ENCODE measurements at places on chromosomes 7 and 10.

- DNase-seq: no peak
- no peaks in the 10 kb centered on the region for H3K27me3 ChIP-seq
- no peak overlapping the region for H3K4me3 ChIP-seq
- no peak overlapping the region for H3K27ac ChIP-seq
- H3K36me3 ChIP-seq: peaks cover 7% of the 10 kb centered on the region
- no peaks in the 10 kb centered on the region for H3K4me1 ChIP-seq
Observed at GRCh38 chr10:19874791-19875190, 58.6 kb downstream of the PLXDC2 start.

DNA sequence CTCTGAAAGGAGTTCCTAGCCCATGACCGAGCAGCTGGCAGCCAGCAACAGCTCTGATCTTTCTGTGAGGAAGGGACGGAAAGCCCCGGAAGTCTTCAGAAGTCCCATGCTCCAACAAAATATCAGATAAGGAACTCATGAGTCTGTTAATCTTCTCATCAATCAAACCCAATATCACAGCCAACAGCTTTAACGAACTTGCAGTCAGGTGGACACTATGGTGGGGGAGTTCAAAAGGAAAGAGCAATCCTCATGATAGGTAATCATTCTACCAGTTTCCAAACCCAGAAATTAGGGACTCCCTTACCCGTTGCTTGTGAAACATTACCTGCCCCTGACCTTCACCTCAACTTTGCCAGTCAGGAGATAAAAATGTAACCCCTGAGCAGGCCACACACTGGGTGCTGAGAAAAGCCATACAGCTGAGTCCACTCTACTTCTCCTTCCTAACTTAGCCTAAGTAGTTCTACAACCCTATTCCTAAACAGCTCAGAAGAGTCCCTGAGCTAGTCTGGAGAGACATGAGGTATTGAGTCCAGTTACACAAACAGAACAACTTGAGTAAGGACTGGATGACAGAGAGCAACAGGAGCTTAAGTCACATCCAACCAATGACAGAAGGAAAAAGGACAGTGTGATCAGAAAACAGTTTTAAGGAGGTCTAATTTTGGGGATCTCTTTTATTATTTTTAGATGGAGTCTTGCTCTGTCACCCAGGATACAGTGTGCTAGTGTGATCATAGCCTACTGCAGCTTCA lies 2.2 kb downstream of the NDST2 start:
- DNase-seq: no peak
- H3K27ac ChIP-seq: no peak overlapping the region
- peaks cover 19% of the 10 kb centered on the region for H3K36me3 ChIP-seq
- H3K4me1 ChIP-seq: peaks cover 4% of the 10 kb centered on the region
- H3K27me3 ChIP-seq: no peaks in the 10 kb centered on the region

DNA sequence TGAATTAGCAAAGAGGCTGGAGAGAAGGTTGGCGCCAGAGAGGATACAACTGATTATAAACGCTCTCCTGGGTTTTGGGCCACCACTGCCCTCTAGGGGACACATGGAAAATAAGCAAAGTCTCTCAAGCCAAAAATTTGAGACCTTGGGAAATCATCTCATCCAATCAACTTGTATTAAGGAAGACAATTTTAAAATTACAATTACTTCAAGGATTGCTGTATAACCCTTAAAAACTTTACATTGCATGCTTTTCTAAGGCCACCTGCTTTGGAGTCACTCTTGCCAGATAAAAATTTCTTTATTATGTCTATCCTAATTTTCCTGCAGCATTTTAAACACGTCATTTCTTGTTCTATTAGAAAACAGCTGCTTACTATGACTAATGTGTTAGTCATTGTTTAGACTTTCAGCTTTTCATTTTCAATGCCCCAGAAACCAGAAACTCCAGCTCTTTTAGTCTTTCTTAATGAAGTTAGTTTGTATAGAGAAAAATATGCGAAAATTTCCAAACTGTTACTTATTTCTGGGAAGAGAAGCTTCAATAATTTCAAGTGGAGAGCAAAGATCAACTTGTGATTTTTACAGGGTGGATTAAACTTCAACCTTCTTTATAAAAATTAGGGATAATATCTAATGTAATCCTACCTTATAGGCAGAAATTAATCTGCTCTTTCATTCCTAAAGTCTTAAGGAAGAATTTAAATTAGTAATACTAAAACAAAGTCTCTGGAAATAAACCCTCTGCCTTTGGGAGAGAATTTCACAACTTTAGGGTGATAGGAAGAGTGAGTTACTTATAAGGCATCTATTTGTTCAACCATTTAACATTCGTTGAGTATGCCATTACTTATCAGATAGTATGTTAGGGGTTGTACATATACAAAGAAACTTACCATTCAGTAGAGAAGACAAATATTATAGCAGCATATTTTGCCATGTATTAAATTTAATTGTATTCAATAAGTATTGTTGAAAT lies 20.6 kb upstream of the RHOBTB1 start:
- H3K27me3 ChIP-seq: no peaks in the 10 kb centered on the region
- peaks cover 6% of the 10 kb centered on the region for H3K4me1 ChIP-seq
- no peaks in the 10 kb centered on the region for H3K36me3 ChIP-seq

DNA sequence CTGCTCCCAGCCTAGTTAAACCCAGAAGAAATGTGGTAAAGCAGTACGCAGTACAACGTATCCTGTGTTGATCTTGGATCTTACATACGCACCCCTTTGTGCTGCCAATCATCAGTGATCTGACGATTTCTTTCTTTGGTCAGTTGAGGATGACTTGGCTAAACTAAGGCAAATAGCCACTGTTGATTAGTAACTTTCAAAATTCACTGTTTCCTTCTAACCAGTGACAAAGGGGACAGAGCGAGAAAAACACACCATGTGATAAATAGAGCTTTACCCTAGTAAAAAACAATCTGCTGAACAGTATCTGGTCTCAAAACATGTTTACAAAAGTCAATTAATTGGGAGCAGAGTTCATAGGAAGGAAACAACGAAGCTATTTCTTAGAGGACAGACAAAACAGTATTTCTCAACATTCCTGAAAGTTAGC lies 123.2 kb upstream of the RAB18 start:
- H3K27ac ChIP-seq: no peak overlapping the region
- DNase-seq: no peak
- H3K4me3 ChIP-seq: no peak overlapping the region
- peaks cover 17% of the 10 kb centered on the region for H3K4me1 ChIP-seq
- H3K36me3 ChIP-seq: no peaks in the 10 kb centered on the region

- no peaks in the 10 kb centered on the region for H3K27me3 ChIP-seq
- H3K4me1 ChIP-seq: no peaks in the 10 kb centered on the region
- DNase-seq: no peak
- no peak overlapping the region for H3K27ac ChIP-seq
- H3K36me3 ChIP-seq: no peaks in the 10 kb centered on the region
Observed at GRCh38 chr7:15757041-15758000, 70.8 kb upstream of the MEOX2 start.

- peaks cover 56% of the 10 kb centered on the region for H3K4me1 ChIP-seq
- no peak overlapping the region for H3K27ac ChIP-seq
- no peaks in the 10 kb centered on the region for H3K27me3 ChIP-seq
- no peak overlapping the region for H3K4me3 ChIP-seq
- no peaks in the 10 kb centered on the region for H3K36me3 ChIP-seq
Observed at GRCh38 chr7:338295-339061, 48.5 kb downstream of the FOXL3 start.

- H3K27me3 ChIP-seq: no peaks in the 10 kb centered on the region
- no peak for DNase-seq
- peaks cover 37% of the 10 kb centered on the region for H3K36me3 ChIP-seq
- H3K27ac ChIP-seq: peak overlapping the region; percentile 60
- H3K4me3 ChIP-seq: peak overlapping the region; percentile 9
- H3K4me1 ChIP-seq: peaks cover 42% of the 10 kb centered on the region
Observed at GRCh38 chr7:107995184-107996071, 7.5 kb downstream of the LAMB1 start.

DNA sequence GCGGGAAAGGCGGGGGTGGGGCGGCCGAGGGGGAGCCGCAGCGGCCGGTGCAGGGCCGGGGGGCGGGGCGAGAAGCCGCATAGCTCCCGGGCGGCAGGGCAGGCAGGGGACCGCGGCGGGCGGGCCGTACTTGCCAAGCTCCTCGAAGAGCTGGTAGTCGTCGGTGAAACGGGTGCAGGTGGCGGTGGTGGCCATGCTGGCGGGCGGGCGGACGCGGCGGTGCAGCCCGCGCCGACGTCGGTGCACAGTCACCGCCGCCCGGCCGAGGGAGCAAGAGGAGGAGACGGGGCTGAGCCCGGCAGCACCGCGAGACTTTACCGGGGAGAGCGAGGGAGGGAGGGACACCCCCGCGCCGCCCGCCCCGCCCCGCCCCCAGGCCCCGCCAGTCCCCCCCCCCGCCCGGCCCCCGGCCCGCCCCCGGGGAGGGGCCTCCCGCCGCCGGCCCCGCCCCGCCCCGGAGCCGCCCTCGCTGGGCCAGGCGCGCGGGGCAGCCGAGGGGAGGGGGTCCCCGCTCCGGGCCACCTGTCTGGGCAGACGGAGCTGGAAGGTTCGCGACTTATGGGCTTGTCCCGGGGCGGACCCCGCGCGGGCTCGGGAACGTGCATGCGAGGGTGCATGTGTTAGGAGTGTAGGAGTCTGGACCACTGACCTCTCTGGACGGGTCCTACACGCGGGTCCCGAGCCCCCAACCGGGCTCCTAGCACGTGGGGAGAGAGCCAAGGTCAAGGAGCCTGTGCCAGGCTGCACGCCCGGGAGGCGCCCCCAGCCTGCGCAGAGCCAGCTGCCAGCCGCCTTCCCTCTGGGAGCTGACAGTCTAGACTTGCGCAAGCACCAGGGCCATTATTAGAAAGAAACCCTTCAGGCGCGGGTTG lies at the start of gene CAMK2G:
Gene CAMK2G (minus strand): TSS at position 289 of the 872 bp plus-strand sequence. CDS start 94 bp downstream, at position 195.
- H3K27me3 ChIP-seq: peaks cover 25% of the 10 kb centered on the region
- H3K4me1 ChIP-seq: peaks cover 15% of the 10 kb centered on the region
- peak within 1 kb of the TSS; percentile 74 for H3K4me3 ChIP-seq
- H3K36me3 ChIP-seq: peaks cover 13% of the 10 kb centered on the region
- no peak within 1 kb of the TSS for H3K27ac ChIP-seq

DNA sequence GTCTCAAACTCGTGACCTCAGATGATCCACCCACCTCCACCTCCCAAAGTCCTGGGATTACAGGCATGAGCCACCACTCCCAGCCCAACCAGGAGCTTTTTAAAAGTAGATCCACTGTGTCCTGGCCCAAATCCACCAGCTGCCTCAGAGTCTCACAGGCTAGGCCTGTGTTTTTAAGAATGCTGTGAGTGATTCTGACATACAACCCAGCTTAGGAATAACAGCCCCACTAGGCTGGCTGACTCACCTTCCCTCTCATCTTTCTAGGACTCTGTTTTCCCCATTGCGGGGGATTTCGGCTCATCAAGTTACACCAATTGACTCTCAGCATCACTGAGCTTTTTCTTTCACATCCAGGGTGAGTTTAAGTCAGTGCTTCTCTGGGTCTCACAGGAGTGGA lies 207.6 kb downstream of the SKIDA1 start:
- no peak overlapping the region for H3K4me3 ChIP-seq
- H3K27ac ChIP-seq: no peak overlapping the region

GRCh38 chr10:117249493-117250093 lies 8.7 kb downstream of the SLC18A2 start:
- no peaks in the 10 kb centered on the region for H3K36me3 ChIP-seq
- H3K4me1 ChIP-seq: peaks cover 3% of the 10 kb centered on the region
- DNase-seq: no peak
- no peak overlapping the region for H3K4me3 ChIP-seq
- H3K27me3 ChIP-seq: peaks cover 38% of the 10 kb centered on the region
- no peak overlapping the region for H3K27ac ChIP-seq

- peak; percentile 16 for DNase-seq
- H3K27me3 ChIP-seq: no peaks in the 10 kb centered on the region
- H3K4me3 ChIP-seq: no peak overlapping the region
- peaks cover 1% of the 10 kb centered on the region for H3K4me1 ChIP-seq
Observed at GRCh38 chr10:32367793-32368453, 21.0 kb upstream of the EPC1 start.

DNA sequence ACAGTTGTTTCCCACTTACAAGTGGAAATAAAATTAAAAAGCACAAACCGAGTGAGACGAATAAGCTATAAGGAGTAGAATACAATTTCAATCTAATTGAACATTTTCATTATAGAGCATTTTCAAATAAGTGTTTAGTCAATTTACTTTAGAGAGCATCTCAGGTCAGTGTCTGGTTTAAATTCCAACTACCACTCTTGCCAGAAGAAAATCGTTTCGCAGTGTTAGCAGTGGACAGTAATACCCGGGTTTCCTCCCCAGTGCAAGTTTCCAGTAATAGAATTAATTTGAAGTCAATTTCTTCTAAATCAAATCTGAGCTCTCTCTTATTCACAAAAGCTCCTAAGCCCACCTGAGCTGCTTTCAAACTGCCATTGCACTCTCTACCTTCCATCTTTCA lies 45.7 kb downstream of the CREB3L2 start:
- DNase-seq: no peak
- no peak overlapping the region for H3K27ac ChIP-seq
- H3K4me3 ChIP-seq: no peak overlapping the region
- H3K4me1 ChIP-seq: peaks cover 55% of the 10 kb centered on the region

DNA sequence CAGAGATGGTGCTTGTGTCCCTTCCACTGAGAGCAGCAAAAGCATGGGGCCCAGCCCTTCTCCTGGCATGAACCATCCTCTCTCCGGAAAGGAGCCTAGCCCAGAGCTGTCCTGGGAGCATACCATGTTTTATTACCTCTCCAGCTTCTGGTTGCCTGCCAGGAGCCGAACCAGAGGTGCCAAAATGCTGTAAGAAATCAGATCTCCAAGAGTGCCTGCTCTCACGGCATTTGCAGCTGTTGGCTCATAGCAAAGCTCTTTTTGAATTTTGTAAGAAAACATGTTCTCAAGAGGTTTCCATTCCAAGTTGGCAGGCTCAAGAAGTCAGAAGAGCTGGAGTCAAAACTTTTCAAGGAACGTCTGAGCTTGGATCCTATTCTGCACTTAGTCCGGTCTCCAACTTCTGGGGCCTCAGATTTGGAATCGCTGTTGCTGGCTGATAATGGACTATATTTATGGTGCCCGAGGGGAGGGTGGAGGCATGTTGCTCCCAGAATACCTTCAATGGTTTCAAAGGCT lies 211.7 kb upstream of the MKI67 start:
- no peak overlapping the region for H3K4me3 ChIP-seq
- DNase-seq: no peak
- no peak overlapping the region for H3K27ac ChIP-seq
- peaks cover 46% of the 10 kb centered on the region for H3K27me3 ChIP-seq
- H3K36me3 ChIP-seq: no peaks in the 10 kb centered on the region
- H3K4me1 ChIP-seq: no peaks in the 10 kb centered on the region

- no peak overlapping the region for H3K4me3 ChIP-seq
- H3K27ac ChIP-seq: no peak overlapping the region
- H3K27me3 ChIP-seq: no peaks in the 10 kb centered on the region
- H3K4me1 ChIP-seq: no peaks in the 10 kb centered on the region
- no peaks in the 10 kb centered on the region for H3K36me3 ChIP-seq
Observed at GRCh38 chr10:36097696-36098095, 455.6 kb upstream of the FZD8 start.

DNA sequence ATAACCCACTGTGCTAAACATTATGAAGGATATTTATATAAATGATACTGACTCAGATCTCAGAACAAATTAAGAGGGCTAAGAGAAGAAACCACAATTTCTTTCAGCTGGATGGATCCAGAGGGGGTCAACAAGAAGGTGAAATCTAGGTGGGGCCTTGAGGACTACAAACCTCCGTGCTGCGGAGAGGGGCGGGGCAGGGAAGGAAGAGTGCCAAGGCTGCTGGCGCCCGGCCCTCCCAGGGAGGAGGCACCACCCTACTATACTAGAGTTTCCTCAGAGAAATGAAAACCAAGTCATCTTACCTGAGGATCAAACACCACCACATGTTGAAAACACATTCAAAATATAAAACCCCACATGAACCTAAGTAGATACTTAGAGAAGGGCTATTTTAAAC lies 29.3 kb upstream of the CRYGN start:
- no peak for DNase-seq
- H3K27ac ChIP-seq: no peak overlapping the region
- H3K4me3 ChIP-seq: no peak overlapping the region
- H3K36me3 ChIP-seq: peaks cover 45% of the 10 kb centered on the region
- H3K27me3 ChIP-seq: no peaks in the 10 kb centered on the region

All from progenitor cell of endocrine pancreas (in vitro differentiated cells).